IPS DF 6.9 (cell line): ENCODE measurements at places on chromosomes 2 and 18.

DNA sequence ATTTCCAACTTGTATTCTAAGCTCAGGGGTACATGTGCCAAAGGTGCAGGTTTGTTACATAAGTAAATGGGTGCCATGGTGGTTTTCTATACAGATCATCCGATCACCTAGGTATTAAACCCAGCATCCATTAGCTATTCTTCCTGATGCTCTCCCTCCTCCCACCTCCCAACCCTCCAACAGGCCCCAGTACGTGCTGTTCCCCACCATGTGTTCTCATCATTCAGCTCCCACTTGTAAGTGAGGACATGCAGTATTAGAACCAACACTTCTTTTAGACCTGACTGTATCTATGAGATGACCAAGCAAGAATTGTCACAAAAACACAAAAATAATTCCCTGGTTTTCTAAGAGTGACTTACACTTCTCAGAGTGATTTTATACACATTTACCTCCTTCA is 83.0 kb downstream of the VIT start:
- no peak for DNase-seq

- DNase-seq, result no peak
Measured at GRCh38 chr18:36176711-36177110, 10.6 kb upstream of the MOCOS start.

- DNase-seq, result no peak
Measured at GRCh38 chr2:111701266-111701665, 182.7 kb downstream of the ANAPC1 start.

GRCh38 chr2:239035361-239035814 is 187.5 kb downstream of the TWIST2 start:
- no peak for DNase-seq

GRCh38 chr2:44522846-44523245 is 161.1 kb downstream of the CAMKMT start:
- DNase-seq, result no peak

DNA sequence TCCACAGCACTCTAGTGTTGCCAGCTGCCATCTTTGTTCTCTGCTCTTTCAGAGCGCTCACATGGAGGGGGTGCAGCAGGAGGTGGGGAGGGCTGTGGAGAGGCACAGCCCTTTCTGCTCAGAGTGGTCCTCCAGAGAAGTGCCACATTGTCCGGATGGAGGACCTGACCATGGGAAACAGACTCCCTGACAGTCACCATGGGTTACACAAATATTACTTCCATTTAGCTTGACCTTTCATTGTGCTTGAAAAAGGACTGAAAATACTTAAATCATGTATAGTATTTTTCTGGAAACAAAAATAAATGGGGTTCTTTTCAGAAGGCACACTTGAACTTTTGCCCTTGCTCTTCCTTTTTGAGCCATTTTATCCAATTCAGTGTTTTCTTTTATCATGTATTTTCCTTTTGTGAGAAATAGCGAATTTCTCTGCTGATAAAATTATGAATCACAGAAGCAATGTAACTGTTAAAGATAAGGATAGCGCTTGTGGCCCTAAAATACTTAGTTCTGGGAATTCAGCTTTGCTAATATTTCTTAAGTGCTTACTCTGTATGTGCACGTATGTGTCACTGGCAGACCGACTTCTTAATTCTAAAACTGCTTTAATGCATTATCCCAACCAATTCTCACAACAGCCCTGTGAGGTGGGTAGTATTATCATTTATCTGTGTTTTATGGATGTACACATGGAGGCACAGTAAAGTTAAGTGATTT is 34.2 kb downstream of the SPATS2L start:
- no peak for DNase-seq

DNA sequence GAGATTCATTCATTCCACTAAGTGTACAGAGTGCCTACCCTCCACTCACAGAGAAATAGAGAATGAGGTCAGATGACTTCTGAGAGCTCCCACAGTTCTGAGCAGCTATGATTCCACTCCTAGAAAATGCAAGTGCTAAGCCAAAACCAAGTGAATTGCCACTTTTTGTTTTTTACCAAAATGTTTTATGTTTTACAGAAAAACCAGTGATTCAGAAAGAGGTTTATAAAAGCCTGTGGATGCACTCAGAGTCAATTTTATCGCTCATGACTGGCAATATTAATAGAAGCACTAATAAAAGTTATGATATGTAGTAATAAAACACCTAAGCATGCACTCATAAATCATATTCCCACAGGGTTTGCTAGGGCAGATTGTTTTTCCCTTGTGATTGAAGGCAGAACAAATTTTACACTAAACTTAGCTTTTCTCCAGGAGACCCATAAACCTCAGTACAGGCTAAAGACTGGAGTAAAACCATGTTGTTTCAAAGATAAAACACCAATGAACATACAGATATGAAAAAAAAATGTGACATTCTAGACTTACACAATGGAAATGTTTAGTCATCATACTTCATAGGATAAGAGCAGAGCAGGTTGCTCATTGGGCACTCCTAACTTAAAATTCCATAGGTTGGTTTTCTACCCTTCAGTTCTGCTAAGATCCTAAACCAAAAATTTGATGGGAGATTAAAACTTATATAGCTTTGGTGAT is 67.5 kb downstream of the PDK1 start:
- no peak for DNase-seq

GRCh38 chr2:135667045-135667444 is 74.6 kb upstream of the UBXN4 start:
- DNase-seq, result no peak

DNA sequence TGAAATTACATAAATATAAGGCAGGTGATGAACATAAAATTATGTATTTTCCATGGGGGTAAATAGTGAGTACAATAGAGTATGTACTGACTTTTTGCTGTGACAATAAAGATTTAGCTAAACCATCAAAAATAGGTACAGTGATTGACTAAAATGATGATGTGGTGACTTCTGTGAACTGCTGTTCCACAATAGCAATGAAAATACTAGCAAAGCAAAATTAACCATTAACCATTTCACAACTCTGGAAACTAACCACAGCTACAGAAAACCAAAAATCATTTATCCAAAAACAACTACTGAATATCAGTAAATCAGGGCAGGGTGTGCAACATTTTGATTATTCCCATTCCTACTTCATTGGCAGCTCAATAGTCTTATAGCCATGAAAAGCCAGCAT is 161.4 kb upstream of the GYPC start:
- no peak for DNase-seq

DNA sequence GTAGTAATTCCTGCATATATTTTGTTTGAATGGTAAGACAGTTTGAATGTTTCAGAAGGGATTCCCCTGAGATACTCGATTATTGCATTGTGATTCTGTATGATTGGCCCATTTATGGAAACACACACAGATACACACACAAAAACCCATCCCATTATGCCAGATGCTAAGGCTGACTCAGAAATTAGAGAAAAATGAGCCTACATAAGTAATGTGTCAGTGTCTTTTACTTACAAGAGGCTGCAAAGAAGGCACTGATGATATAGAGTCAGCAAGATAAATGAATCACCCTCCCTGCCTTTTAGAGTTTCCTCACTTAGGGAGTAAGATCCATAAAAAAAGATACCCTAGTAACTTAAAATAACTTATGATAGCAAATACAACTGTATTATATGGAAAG is 1481.1 kb upstream of the ACVR2A start:
- DNase-seq, result no peak

- DNase-seq, result no peak
Measured at GRCh38 chr2:37350034-37350433, 5.6 kb downstream of the QPCT start.

GRCh38 chr2:176128982-176129796 is at the start of gene HOXD8:
Gene HOXD8, plus strand, starts transcription at chr2:176129705. Its CDS starts 662 bp downstream, at chr2:176130367.
- DNase-seq, result no peak

GRCh38 chr2:37851428-37851827 is 73.7 kb upstream of the RMDN2 start:
- no peak for DNase-seq

DNA sequence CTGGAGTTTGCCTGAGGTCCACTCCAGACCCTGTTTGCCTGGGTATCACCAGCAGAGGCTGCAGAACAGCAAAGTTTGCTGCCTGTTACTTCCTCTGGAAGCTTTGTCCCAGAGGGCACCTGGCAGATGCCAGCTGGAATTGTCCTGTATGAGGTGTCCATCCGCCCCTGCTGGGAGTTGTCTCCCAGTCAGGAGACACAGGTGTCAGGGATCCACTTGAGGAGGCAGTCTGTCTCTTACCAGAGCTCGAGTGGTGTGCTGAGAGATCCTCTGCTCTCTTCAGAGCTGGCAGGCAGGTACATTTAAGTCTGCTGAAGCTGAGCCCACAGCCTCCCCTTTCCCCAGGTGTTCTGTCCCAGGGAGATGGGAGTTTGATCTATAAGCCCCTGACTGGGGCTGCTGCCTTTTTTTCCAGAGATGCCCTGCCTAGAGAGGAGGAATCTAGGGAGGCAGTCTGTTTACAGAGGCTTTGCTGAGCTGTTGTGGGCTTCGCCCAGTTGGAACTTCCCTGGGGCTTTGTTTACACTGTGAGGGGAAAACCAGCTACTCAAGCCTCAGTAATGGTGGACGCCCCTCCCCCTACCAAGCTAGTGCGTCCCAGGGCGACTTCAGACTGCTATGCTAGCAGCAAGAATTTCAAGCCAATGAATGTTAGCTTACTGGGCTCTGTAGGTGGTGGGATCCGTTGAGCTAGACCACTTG is 34.7 kb downstream of the TFPI start:
- no peak for DNase-seq

GRCh38 chr2:112706170-112706664 is 14.6 kb upstream of the NT5DC4 start:
- DNase-seq, result no peak

- no peak for DNase-seq
Measured at GRCh38 chr2:166449439-166449838, 44.6 kb downstream of the SCN7A start.

GRCh38 chr2:62208758-62209114 is 12.8 kb downstream of the B3GNT2 start:
- DNase-seq, result no peak

- no peak for DNase-seq
Measured at GRCh38 chr18:67250776-67251424, 265.6 kb downstream of the DSEL start.

DNA sequence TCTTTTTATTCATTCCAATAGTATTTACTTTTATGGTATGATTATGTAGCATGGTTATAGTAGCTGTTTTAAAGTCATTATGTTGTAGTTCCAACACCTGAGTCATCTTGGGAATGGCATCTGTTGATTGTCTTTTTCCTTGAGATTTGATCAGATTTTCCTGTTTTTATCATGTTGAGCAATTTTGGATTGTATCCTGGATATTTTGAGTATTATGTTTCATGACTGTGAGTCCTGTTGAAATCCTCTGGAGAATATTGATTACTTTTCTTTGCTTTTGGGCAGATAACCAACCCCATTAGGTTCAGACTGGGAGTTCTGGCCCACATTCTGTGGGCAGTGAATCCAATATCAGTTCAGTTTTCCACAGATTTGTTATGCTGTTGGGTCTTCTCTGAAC is 163.2 kb upstream of the SPRED2 start:
- DNase-seq, result no peak

GRCh38 chr18:8795586-8796325 is 90.4 kb downstream of the MTCL1 start:
- no peak for DNase-seq

GRCh38 chr2:207066791-207067460 is 98.8 kb downstream of the KLF7 start:
- DNase-seq, result no peak

GRCh38 chr2:214995926-214996670 is 142.3 kb downstream of the ABCA12 start:
- no peak for DNase-seq

GRCh38 chr2:153519257-153519875 is 40.8 kb upstream of the RPRM start:
- no peak for DNase-seq

DNA sequence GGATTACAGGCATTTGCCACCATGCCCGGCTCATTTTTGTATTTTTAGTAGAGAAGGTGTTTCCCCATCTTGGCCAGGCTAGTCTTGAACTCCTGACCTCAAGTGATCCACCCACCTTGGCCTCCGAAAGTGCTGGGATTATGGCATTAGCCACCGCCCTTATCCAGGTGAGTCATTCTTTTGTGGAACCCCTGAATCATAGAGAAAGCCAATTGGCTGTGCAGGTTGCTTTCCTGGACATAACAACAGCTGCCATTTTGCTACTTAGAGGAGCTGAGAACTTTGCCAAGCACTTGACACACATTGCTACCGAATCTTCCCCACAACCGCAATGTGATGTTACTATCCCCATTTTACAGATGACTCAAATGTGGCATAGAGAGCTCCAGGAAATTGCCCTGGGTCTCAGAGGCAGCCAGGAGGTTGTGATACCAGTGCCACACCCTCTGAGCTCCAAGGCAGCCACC is 36.0 kb downstream of the SETBP1 start:
- no peak for DNase-seq

- no peak for DNase-seq
Measured at GRCh38 chr2:74558284-74559230, 4.0 kb downstream of the DOK1 start.

DNA sequence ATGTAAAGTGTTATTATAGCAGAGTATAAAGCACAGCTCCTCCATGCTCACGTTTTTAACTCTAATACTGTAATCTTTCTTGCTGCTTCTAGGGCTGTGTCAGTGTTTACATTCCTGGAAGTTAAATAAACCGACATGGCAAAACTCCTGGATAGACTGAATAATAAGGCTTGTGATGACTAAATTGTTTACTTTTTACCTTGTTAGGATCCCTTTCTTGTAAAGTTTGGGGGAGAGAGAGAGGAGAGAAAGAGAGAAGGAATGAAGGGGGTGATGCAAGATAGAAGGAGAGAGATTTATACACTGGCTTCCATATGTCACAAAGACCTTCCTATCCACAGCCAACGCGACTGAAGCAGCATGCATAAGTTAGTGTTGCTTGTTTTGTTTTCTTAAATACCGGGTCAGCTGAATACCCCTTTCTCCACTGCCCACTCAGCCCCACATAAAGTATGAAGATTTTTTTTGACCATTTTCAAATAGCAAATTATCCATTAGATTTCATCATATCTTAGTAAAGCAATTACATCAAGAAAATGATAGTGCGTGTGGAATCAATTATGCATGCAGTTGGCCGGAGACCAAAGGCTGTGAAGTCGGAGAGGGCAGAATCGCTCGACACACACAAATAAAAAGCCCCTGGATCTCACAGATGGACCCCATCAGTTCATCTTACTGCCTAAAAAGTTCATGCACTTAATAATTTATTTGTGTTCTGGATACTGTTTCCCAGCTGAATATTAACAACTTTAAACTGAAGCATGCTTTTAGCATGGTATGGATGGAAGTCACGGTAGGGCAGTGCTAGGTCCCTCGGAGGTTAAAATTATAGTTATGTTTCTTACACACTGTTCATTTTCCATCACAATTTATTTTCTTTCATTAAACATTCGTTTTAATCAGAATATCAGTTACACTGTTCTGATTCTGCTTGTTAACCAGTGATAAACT is 20.1 kb downstream of the BCL11A start:
- no peak for DNase-seq

GRCh38 chr18:13218368-13218991 is at the start of gene LDLRAD4:
Gene LDLRAD4, plus strand, starts transcription at chr18:13218760.
- DNase-seq, result no peak
